Stimulated activated CD4-positive, alpha-beta T cell treated with anti-CD3 and anti-CD28 coated beads, Interleukin-4, amount 100 ng/mL, for 4 hours (primary cell): ENCODE measurements at places on chromosomes 7 and 10.

GRCh38 chr10:53361281-53361680 lies 588.7 kb upstream of the MBL2 start:
- DNase-seq = no peak

GRCh38 chr7:2209146-2209960 lies 23.4 kb downstream of the MAD1L1 start:
- DNase-seq = peak; percentile 39

DNA sequence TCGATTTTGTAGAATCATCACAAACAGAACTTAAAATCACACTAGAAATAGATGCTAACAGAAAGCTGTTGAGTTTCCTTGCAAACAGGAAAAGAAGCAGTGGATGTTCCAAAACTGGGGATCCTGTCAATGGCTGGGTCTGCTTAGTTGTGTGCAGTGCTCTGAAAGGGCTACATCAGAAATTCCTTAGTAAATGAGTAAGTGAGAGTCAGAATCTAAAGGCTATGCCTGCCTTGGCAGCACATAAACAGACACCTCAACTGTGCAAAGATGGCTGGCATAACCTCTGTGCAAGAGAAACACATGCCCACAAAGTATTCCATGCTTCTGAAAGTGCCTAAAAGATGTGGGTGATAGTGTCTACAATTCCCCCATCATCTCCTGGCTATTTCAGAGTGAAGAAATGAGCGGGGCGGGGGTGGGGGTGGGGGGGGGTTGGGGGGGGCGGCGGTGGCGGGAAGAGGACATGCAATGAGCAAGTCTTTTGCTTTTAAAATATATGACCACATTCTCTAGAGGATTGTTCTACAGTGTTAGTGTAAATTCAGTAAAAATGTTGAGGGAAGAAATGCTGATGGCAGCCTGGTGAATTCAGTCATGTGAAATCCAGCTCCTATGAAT lies 138.1 kb upstream of the LAMB4 start:
- no peak for DNase-seq

- peak; percentile 80 for DNase-seq
These were observed 98.8 kb downstream of the CHST15 start for GRCh38 chr10:123994417-123995081.

DNA sequence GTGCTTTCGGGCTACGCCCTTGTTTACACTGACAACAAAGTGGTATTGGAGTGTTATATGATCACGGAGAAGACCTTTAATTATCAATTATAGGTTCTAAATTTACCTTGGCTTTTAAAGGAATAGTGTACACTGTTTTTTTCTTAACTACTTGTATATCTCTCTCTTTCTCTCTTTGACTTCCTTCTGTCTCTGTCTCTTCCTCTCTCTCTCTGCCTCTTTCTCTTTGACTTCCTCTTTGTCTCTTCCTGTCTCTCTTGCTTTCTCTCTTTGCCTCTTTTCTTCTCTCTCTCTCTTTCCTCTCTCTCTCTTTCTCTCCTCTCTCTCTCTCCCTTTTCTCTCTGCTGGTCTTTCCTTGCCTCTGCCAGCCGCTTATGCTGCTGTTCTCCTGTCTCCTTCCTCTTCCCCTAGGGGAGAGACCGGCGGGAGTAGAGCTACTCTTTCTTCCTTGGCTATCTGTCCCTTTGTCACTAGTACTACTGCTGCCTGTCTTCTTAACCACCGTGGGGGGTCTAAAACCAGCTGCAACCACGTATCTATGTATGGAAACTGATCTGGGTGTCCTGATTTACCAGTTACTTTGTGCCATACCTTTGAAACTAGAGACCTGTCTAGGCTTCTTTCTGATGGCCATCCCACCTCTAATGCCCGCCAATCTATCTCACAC lies 36.9 kb upstream of the GSDME start:
- DNase-seq = no peak

GRCh38 chr10:13327534-13327933 lies 20.6 kb downstream of the SEPHS1 start:
- DNase-seq = no peak

DNA sequence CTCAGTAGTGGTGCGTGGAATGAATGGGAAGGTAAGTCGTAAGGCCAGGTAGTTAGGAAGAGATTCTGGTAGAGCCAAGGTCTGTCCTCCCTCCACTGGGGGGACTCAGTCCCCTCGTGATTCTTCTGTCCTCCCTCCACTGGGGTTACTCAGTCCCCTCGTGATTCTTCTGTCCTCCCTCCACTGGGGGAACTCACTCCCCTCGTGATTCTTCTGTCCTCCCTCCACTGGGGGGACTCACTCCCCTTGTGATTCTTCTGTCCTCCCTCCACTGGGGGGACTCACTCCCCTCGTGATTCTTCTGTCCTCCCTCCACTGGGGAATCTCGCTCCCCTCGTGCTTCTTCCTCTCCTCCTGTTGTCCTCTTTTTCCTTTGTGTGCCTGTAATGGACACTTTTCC lies 125.1 kb downstream of the CELF2 start:
- no peak for DNase-seq

DNA sequence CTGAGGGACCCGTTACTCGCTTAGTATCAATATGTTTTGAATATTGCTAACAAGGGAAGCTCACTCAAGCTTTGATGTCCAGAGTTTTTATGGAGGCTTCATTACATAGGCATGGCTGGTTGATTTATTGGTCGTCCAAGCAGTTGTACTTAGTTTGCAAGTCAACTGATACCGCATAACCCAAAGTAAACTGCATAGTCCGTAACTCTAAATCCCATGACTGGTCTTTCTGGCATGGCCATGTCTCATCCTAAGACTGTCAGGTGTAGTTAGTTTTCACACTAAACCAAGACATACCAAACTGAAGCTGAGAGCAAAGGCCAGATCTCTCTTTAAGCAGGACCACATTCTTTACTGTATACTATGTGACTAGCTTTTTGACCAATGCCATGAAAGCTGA lies 397.9 kb downstream of the TFEC start:
- no peak for DNase-seq

DNA sequence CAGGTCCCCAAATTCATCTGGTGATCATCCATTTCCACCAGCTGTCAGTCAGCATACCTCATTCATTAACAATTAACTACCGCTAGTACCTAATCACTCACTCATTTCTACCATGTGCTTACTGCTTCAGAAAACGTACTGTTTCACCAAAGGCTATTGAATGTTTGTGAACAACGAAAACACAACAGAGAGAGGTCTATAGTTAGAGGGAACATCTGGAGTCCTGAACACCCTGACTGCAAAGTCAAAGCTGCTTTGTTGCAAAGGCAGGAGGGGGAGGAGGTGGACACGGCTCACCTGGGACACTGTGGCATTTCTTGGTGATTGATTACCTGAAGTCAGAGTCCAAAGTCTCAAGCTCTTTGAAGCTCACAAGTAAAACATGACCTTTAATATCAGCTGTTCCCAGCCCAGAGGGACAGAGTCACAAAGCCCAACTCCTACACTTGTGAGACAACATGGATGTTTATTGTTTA lies 342.3 kb upstream of the ADARB2 start:
- no peak for DNase-seq

GRCh38 chr7:133794479-133794878 lies 332.7 kb upstream of the LRGUK start:
- DNase-seq = no peak

- no peak for DNase-seq
These were observed 9.1 kb upstream of the SLC29A3 start for GRCh38 chr10:71309919-71310318.

- no peak for DNase-seq
These were observed 8.0 kb downstream of the EVX1 start for GRCh38 chr7:27250557-27251070.

- DNase-seq = no peak
These were observed 11.2 kb downstream of the ZFYVE27 start for GRCh38 chr10:97748116-97748515.

- no peak for DNase-seq
These were observed 61.7 kb upstream of the C1QL3 start for GRCh38 chr10:16583382-16583781.

- DNase-seq = no peak
These were observed 4.7 kb upstream of the OPN4 start for GRCh38 chr10:86649471-86650150.

GRCh38 chr7:40475681-40475982 lies 340.8 kb downstream of the SUGCT start:
- DNase-seq = no peak

DNA sequence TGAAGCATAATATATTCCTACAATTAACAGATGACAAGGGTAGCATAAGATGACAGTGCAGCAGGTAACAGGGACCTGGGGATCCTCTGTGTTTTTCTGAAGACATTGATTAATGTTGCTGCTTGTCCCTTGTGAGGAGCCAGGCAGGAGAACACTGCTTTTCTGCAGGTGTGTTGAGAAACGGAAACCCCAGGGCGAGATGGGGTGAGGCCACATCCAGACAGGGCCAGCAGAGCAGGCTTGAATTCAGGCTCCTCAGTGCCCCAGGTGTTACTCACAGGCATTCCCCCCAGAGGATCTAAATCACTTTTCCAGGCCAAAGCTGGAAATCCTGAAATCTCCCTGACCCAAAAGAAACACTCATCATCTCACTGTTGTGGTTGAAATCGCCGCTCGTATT lies 105.3 kb downstream of the CCDC3 start:
- DNase-seq = no peak

DNA sequence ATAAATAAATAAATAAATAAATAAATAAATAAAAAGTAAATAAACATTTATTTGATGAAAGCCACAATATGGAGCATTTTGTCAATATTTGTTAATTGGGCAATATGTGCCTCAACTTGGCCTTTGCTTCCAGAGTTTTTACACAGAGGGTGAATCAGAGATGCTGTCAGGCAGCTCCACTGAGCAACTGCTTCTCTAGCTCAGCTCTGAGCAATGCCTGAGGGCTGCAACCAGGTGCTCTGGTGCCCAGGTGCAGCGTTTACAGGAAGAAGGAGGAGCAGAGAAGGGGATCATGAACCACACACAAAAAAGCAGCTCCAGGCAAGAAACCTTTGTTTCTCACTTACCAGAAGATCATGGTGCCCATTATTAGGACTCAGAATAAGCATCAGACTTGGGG lies 876.2 kb upstream of the AUTS2 start:
- DNase-seq = no peak
